Naive B cell (primary cell): ENCODE measurements at places on chromosomes 1 and 21. TPM values are rescaled to one million over a fixed set of nuclear protein-coding genes. Genes with fewer than 3 reads are reported as not detected.

DNA sequence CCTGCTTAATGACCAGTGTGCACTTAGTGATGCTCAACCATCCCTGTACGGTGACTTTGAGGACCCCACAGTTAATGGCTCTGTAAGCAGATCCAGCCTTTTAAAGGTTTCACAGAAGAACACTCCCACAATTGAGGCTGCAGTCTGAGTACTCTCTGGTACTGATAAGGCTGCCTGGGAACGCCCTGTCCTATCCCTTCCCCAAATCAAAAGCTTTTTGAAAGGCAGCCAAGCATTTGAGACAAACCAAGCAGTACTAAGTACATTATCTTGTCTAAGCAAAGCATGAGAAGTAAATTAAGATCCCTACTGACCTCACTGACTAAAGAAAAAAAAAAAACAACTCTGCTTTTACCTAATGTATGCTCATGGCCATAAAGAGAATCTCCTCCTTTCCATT is 60.7 kb downstream of the SH3GLB1 start:
- no peaks in the 10 kb centered on the region for H3K36me3 ChIP-seq
- H3K4me3 ChIP-seq = no peak overlapping the region
- H3K4me1 ChIP-seq = no peaks in the 10 kb centered on the region
- H3K27ac ChIP-seq = no peak overlapping the region
- H3K27me3 ChIP-seq = peaks cover 6% of the 10 kb centered on the region
- no peak for DNase-seq

DNA sequence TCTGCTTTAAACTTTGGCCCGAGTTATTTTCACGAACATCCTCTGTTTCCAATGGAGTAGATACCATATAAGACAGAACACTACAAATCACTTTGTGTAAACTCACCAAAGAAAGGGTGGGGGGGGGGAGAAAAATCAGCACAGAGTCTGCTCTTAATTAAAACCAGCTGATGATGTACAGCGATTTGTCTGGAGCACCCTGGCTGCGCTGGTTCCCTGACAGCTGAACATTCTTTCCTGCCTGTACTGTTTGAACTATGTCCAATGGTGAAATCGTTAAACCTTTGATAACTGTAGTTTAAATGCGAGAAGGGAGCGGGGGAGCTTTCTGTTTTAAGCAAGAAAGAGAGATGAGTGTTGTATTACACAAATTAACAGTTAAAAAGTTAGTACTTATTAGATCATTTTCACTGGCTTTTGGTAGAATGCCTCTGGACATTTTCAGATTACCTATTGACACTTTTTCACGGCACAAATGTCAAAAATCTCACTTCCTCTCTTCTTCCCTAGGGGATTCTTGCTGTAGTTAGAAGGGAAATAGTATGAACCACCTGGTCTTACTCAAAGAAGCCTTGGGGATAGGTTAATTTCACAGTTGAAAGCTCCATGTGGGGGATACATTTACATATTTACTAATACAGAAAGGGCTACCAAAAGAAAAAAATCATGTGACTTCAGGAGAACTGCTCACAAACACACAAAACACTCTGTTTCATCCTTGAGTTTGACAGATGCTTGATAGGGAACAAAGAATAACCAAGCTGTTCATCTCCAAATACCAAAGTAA is 140.2 kb upstream of the RUNX1 start:
- peaks cover 10% of the 10 kb centered on the region for H3K36me3 ChIP-seq
- peaks cover 21% of the 10 kb centered on the region for H3K4me1 ChIP-seq
- peak overlapping the region; percentile 5 for H3K4me3 ChIP-seq

DNA sequence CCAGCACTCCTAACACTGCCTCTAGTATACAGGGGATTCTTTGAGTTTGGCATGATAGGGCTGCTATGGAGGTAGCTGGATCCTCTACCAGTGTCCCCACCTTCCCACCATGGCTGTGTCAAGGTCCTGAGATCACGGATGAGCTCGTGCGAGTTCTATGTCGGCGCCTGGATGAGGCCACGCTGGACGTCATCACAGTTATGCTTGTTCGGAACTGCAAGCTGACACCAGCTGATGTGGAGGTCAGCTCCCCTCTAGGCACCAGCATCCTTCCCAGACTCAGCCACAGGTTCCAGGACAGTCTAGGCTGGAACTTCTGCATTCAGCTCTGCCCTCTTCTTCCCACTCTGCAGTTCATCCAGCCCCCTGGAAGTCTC is 15.2 kb downstream of the HYI start:
- H3K4me1 ChIP-seq = no peaks in the 10 kb centered on the region
- no peaks in the 10 kb centered on the region for H3K27me3 ChIP-seq
- no peak for DNase-seq
- no peak overlapping the region for H3K27ac ChIP-seq
- H3K4me3 ChIP-seq = no peak overlapping the region
- H3K36me3 ChIP-seq = peaks cover 31% of the 10 kb centered on the region

- H3K4me1 ChIP-seq = no peaks in the 10 kb centered on the region
- H3K27me3 ChIP-seq = no peaks in the 10 kb centered on the region
- no peak overlapping the region for H3K4me3 ChIP-seq
- H3K27ac ChIP-seq = no peak overlapping the region
- H3K36me3 ChIP-seq = no peaks in the 10 kb centered on the region
- no peak for DNase-seq
These were observed 52.8 kb upstream of the ADGRL4 start for GRCh38 chr1:79059341-79059740.

- no peak for DNase-seq
- peaks cover 35% of the 10 kb centered on the region for H3K4me1 ChIP-seq
- peak overlapping the region; percentile 54 for H3K27ac ChIP-seq
These were observed 55.9 kb downstream of the MRPS6 start for GRCh38 chr21:34129039-34129891.

GRCh38 chr1:41870076-41870562 is 48.6 kb downstream of the HIVEP3 start:
- peaks cover 12% of the 10 kb centered on the region for H3K4me1 ChIP-seq
- H3K27me3 ChIP-seq = no peaks in the 10 kb centered on the region
- H3K36me3 ChIP-seq = no peaks in the 10 kb centered on the region
- DNase-seq = no peak
- H3K4me3 ChIP-seq = no peak overlapping the region
- no peak overlapping the region for H3K27ac ChIP-seq

- no peaks in the 10 kb centered on the region for H3K27me3 ChIP-seq
- DNase-seq = peak; percentile 34
- H3K4me1 ChIP-seq = peaks cover 93% of the 10 kb centered on the region
- peak overlapping the region; percentile 80 for H3K4me3 ChIP-seq
These were observed 2.9 kb upstream of the ITGB2 start for GRCh38 chr21:44923480-44924084.

- no peaks in the 10 kb centered on the region for H3K36me3 ChIP-seq
- no peak overlapping the region for H3K27ac ChIP-seq
- H3K4me3 ChIP-seq = no peak overlapping the region
- H3K4me1 ChIP-seq = peaks cover 4% of the 10 kb centered on the region
- H3K27me3 ChIP-seq = no peaks in the 10 kb centered on the region
These were observed 249.3 kb upstream of the DUSP10 start for GRCh38 chr1:221991221-221991620.

DNA sequence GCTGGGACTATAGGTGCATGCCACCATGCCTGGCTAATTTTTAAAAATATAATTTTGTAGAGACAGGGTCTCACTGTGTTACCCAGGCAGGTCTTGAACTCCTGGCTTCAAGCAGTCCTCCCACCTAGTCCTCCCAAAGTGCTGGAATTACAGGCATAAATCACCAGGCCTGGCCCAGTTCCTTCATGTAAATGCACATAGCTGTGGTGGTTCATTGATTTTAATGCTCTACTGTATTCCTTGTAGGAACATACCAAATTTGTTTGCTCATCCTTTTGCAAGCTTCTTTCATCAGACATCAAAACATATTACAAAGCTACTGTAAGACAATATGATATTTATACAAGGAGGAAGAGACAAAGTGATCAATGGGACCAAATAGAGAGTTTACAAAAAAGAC is 237.5 kb upstream of the ESRRG start:
- no peaks in the 10 kb centered on the region for H3K27me3 ChIP-seq
- no peak overlapping the region for H3K4me3 ChIP-seq
- H3K4me1 ChIP-seq = no peaks in the 10 kb centered on the region
- DNase-seq = no peak
- H3K27ac ChIP-seq = no peak overlapping the region
- H3K36me3 ChIP-seq = no peaks in the 10 kb centered on the region

GRCh38 chr1:12529640-12530174 is 88.3 kb downstream of the DHRS3 start:
- no peaks in the 10 kb centered on the region for H3K4me1 ChIP-seq
- no peak overlapping the region for H3K4me3 ChIP-seq
- H3K27ac ChIP-seq = no peak overlapping the region
- no peaks in the 10 kb centered on the region for H3K36me3 ChIP-seq
- no peaks in the 10 kb centered on the region for H3K27me3 ChIP-seq
- no peak for DNase-seq

DNA sequence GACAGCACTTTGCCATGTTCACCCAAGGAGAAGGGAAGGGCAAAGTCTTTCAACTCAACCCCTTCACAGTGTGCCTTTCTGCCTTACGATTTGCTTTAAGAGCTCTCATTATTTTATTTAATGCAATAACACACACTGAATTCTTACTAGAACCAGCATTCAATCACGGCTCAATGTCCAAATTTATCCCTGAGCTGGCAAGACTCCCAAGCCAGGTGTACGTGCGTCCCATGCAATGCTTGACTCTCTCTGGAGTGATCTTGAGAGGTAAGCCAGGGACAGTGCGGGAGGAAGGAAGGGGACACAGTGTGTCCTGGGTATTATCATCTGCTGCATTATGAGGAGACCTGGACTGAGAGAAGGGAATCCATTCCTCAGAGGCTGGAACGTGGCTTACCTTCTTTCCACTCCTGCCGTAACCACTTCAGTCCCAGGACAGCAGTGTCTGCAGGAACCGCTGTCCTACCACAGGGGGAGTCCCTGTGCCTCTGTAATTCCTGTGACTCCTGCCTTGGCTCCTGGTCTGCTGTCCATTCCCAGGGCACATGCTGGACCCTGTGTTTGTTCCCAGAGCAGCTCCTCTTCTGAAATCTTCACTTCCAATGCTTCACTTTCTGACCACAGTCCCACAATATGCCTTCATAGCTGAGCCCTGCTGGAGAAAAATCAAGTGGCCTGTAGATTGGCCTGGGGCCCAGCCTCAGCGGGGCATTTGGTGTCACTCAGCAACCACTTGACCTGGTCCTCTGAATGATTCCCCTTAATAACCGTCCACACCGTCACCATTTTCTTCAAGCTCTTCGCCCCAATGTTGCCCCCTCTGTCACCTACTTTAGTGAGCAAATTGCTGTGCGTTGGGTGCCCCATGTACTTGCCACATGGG is 28.6 kb upstream of the STUM start:
- H3K4me1 ChIP-seq = no peaks in the 10 kb centered on the region
- H3K27me3 ChIP-seq = peaks cover 47% of the 10 kb centered on the region
- H3K36me3 ChIP-seq = peaks cover 8% of the 10 kb centered on the region
- H3K27ac ChIP-seq = no peak overlapping the region
- no peak for DNase-seq
- no peak overlapping the region for H3K4me3 ChIP-seq

DNA sequence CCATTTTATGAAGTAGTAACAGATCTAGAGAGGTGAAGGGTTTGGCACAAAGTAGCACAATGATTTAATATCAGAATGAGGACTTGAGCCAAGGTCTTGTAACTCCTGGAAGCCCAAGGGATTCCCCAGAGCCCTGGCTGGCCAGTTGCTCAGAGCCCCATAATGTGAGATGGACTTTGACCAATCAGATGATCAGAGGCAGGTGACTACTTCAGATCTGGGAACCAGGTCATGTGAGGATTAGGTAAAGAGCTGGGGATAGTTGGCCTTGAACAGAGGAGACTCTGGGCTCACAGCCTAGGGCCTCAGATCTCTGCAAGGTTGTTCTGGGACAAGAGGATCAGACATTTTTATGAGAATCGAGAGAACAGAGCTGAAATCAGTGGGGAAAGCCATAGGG is 18.9 kb downstream of the SHISAL2A start:
- H3K4me3 ChIP-seq = no peak overlapping the region
- DNase-seq = no peak
- peaks cover 22% of the 10 kb centered on the region for H3K4me1 ChIP-seq
- no peaks in the 10 kb centered on the region for H3K27me3 ChIP-seq

DNA sequence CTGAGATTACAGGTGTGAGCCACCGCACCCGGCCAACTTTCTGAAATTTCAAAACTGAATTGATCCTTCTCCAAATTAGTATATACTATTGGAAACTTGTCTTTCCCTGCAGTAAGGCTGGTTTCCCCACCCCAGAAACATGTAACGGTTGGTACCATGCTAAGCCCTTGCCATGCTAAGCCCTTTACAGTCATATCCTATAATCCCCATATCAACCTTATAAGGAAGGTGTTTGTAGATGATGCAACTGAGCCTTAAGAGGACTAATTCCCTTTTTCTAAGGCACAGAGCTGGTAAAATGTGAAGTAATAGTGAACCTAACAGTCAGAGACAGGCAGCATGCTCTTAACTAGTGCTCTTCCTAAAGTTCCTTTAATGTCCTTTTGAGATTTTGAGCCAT is 413.7 kb downstream of the DISC1 start:
- no peak for DNase-seq
- no peaks in the 10 kb centered on the region for H3K4me1 ChIP-seq
- no peaks in the 10 kb centered on the region for H3K36me3 ChIP-seq
- no peaks in the 10 kb centered on the region for H3K27me3 ChIP-seq
- no peak overlapping the region for H3K27ac ChIP-seq

- no peak overlapping the region for H3K27ac ChIP-seq
- peaks cover 2% of the 10 kb centered on the region for H3K27me3 ChIP-seq
- no peak for DNase-seq
These were observed 521.1 kb upstream of the BEND5 start for GRCh38 chr1:49297783-49298182.

GRCh38 chr21:45555557-45556301 is 13.5 kb upstream of the SLC19A1 start:
- peak overlapping the region; percentile 76 for H3K4me3 ChIP-seq
- H3K36me3 ChIP-seq = no peaks in the 10 kb centered on the region
- H3K27ac ChIP-seq = no peak overlapping the region
- peaks cover 10% of the 10 kb centered on the region for H3K27me3 ChIP-seq
- H3K4me1 ChIP-seq = peaks cover 24% of the 10 kb centered on the region

- peak within 1 kb of the TSS; percentile 9 for H3K27ac ChIP-seq
- H3K4me1 ChIP-seq = peaks cover 21% of the 10 kb centered on the region
- DNase-seq = peak; percentile 6
- H3K27me3 ChIP-seq = no peaks in the 10 kb centered on the region
These were observed at the start of gene TMEM269 for GRCh38 chr1:42784946-42785693. TSS of gene TMEM269 (plus strand) at chr1:42784991. CDS start at chr1:42789894, 4,903 bp downstream.

DNA sequence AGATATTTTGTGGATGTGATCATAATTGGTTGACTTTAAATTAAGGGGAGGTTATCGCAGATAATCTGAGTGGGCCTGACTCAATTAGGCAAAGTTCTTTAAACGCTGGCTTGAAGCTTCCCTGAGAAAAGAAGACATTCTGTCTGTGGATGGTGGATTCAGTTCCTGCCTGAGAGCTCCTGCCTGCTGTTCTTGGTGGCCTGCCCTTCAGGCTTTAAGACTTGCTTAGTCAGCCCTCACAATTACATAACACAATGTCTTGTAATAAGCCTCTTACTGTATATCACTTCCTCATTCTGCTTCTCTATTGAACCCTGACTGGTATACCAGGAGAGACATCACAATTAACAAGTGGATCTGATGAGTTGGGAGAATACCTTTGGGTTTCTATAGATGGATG is 50.2 kb downstream of the KCNJ6 start:
- no peak overlapping the region for H3K4me3 ChIP-seq
- no peaks in the 10 kb centered on the region for H3K36me3 ChIP-seq
- peaks cover 6% of the 10 kb centered on the region for H3K4me1 ChIP-seq
- DNase-seq = peak; percentile 1
- H3K27me3 ChIP-seq = no peaks in the 10 kb centered on the region

Gene NOS1AP
- not detected for polyA plus RNA-seq

Gene SNIP1
- polyA plus RNA-seq = 4.0 TPM

Gene AMPD1
- not detected for polyA plus RNA-seq

Gene CASQ2
- not detected for polyA plus RNA-seq

Gene C1orf53
- not detected for polyA plus RNA-seq

Gene MATN1
- polyA plus RNA-seq = 0.39 TPM

Gene PCP4L1
- not detected for polyA plus RNA-seq

Gene SDHC
- polyA plus RNA-seq = 225 TPM

Gene HES3
- polyA plus RNA-seq = not detected

Gene LAMC1
- polyA plus RNA-seq = 16.9 TPM

Gene REN
- not detected for polyA plus RNA-seq

Gene FCN3
- polyA plus RNA-seq = not detected
